ENCODE measurements at places on chromosomes 11 and 22. TPM values are rescaled to one million over a fixed set of nuclear protein-coding genes. Genes with fewer than 3 reads are reported as not detected.

OR8G5 gene
- not detected for total RNA-seq

- no peak for DNase-seq
Measured at GRCh38 chr22:49763696-49764095, 64.0 kb downstream of the BRD1 start.

DNA sequence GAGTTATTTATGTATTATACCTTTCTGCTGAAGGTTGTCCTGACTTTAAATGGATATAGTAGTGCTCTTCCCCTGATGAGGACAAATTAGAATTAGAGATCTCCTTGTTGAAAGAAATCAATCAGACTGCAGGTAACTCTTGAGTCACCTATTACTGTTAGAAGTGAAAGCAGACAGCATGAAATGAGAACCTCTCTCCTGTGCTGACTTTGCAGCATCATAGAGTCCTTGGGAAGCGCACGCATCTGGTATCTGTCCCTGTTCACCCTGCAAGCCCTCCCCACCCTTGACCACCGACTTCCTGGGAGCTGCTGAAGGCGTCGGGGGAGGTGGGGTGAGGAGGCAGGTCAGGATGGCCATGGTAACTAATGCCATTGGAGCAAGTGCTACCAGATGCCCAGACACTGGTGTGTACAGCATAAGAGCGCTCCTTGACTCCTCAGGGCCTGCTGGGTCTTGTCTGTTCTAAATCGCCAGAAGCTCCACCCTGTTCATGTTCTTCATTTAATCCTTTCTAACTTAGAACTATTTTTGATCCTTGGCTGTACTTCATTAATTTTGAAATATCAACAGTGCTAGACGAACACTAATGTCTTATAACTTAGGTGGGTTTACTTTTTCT, 143.9 kb downstream of the WNT7B start:
- DNase-seq, result no peak

DNA sequence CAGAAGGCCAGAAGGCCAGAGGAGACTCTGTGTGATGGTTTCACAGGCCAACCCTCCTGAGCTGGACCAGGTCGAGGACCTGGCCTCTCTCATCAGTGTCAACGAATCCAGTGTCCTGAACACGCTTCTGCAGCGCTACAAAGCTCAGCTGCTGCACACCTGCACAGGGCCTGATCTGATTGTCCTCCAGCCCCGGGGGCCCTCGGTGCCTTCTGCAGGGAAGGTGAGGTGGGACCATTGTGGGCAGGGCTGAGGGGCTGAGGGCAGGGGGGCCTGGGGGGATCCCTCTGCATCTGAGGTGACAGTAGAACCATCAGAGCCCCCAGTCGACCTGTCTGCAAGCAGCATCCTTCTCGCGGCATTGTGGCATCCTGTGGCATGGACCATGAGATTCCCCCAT, 30.3 kb downstream of the MYO18B start:
- no peak for DNase-seq

DNA sequence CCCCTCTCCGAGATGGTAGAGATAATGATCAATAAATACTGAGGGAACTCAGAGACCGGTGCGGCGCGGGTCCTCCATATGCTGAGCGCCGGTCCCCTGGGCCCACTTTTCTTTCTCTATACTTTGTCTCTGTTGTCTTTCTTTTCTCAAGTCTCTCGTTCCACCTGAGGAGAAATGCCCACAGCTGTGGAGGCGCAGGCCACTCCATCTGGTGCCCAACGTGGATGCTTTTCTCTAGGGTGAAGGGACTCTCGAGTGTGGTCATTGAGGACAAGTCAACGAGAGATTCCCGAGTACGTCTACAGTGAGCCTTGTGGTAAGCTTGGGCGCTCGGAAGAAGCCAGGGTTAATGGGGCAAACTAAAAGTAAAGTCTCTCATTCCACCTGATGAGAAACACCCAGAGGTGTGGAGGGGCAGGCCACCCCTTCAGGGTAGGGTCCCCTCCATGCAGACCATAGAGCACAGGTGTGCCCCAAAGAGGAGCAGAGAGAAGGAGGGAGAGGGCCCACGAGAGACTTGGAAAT, 43.2 kb downstream of the IGLL1 start:
- DNase-seq, result no peak

APOA4 gene
- total RNA-seq, result not detected

DNA sequence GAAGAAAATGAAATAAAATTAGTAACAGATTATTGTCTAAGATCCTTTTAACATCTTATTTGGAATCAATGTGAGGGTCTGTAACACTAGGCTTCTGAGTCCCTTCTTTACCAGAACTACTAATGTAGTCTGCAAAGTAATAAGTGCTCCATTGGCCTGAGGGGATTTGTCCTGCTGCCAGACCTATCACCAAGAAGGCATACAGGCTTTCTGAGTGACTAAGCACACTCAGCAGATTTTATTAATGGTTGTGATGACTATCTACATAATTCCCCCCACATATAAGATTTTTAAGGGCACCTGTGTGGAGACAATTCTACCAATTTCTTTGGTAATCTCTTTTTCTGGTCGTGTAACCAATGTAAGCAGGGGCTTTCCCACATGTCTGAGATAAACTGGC, 365.0 kb upstream of the FAT3 start:
- DNase-seq, result no peak

DNA sequence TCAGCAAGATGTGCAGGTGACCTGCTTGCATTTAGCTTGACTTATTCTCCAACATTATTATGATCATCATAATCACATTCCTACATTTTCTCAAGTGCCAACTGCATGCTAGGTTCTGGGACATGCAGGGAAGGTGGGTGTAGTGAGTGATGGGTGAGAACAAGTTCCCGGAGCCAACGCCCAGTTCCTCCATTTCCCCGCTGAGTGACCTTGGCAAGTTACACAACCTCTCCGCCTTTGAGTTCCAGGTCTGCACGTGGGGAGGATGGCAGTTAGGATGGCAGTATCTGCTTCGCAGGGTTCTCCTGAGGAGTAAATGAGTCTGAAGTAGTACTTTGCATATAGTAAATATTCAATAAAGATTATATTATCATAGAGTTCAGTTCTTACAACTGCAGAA, 140.3 kb downstream of the GRIK4 start:
- no peak for DNase-seq

GRCh38 chr22:44955102-44955501, 54.7 kb downstream of the PHF21B start:
- DNase-seq, result no peak

GRCh38 chr11:40227730-40228129, 1231.7 kb downstream of the LRRC4C start:
- DNase-seq, result no peak

GRCh38 chr11:120907971-120908370, 115.9 kb upstream of the TBCEL start:
- no peak for DNase-seq

DNA sequence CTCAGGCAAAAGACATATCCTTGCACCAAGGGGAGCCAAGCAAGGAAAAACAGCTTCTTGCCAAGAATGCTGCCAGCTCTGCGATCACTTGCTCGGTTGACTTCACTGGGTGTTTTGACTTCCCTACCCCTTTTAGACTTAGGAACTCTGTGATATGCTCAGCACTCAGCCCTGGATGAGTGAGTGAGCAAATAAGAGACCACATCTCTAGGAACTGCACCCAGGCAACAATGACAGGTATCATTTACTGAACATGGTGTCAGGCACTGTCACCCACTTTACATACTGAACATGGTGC, 3.7 kb upstream of the IRAG1 start:
- no peak for DNase-seq

TRPC6 gene
- 0.16 TPM for total RNA-seq

- DNase-seq, result no peak
Measured at GRCh38 chr11:33110083-33110482, 51.2 kb downstream of the CSTF3 start.

DNA sequence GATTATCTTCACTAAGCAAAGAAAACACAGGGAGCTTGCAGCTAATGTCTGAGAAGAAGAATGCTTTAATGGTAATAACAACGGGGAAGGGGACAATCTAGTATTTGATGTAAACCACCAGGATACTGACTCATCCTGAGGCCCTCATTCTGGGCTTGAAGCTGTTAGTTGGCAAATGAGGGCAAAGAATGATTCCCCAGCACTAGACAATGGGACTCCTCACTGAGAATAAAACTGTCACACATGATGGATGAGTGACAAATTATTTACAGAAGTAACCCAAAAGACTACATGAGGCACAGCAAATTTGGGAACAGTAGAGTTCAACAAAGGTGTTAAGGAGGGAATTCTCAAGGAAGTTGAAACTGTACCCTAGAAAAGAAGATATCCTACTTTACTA, 76.3 kb downstream of the FAM168A start:
- no peak for DNase-seq

PLEKHA7 gene
- total RNA-seq, result 16.2 TPM

IL18 gene
- 1.9 TPM for total RNA-seq

GRCh38 chr11:15234796-15235195, 120.1 kb downstream of the INSC start:
- no peak for DNase-seq

GRCh38 chr11:20013346-20014066, 146.8 kb downstream of the DBX1 start:
- peak; percentile 40 for DNase-seq

DNA sequence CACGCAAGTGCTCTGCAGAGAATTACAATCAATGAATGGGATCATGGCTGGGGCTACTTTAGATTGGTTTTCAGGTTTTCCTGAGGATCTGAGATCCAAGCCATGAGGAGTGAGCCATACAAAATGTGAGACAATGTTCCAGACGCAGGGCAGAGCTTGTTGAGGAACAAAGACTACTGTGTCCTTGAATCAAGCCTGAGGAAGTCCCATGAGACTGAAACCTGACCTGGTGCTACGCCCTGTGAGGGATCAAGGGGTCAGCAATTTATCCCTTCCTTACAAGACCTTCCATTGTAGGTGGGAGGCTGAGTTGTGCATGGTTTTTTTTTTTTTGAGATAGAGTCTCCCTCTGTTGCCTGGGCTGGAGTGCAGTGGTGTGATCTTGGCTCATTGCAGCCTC, 2.1 kb downstream of the INCENP start:
- DNase-seq, result no peak

YPEL1 gene
- total RNA-seq, result 3.1 TPM

DNA sequence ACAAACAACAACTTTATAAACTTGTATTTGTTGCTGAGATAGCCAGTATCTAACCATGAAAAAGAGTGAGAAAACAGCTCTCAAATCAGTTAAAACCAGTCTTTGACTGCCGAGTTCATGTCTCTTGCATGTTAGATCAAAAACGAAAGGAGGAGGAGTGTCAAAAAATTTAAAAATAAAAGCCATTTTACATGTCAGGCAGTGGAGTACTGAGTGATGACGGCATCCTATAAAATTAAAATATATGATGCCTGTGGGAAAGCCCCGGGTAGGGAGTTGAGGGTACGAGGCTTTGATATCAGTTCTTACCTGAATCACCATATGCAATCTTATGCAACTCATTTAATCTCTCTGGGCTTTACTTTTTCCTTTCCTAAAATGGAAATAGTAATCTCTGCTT, 117.3 kb downstream of the ETS1 start:
- no peak for DNase-seq

- DNase-seq, result no peak
Measured at GRCh38 chr11:24134879-24135589, 361.8 kb upstream of the LUZP2 start.

GRCh38 chr11:111797145-111797581, 31.0 kb upstream of the PPP2R1B start:
- DNase-seq, result no peak

MMP13 gene
- total RNA-seq, result not detected

APOBEC3C gene
- total RNA-seq, result 24.9 TPM

GRCh38 chr11:70771099-70771885, 373.0 kb downstream of the CTTN start:
- no peak for DNase-seq

GRCh38 chr11:14417186-14417585, 58.2 kb upstream of the RRAS2 start:
- DNase-seq, result no peak

LIF gene
- 0.54 TPM for total RNA-seq

GRCh38 chr11:108112057-108112456, 9.3 kb upstream of the ACAT1 start:
- no peak for DNase-seq

DNA sequence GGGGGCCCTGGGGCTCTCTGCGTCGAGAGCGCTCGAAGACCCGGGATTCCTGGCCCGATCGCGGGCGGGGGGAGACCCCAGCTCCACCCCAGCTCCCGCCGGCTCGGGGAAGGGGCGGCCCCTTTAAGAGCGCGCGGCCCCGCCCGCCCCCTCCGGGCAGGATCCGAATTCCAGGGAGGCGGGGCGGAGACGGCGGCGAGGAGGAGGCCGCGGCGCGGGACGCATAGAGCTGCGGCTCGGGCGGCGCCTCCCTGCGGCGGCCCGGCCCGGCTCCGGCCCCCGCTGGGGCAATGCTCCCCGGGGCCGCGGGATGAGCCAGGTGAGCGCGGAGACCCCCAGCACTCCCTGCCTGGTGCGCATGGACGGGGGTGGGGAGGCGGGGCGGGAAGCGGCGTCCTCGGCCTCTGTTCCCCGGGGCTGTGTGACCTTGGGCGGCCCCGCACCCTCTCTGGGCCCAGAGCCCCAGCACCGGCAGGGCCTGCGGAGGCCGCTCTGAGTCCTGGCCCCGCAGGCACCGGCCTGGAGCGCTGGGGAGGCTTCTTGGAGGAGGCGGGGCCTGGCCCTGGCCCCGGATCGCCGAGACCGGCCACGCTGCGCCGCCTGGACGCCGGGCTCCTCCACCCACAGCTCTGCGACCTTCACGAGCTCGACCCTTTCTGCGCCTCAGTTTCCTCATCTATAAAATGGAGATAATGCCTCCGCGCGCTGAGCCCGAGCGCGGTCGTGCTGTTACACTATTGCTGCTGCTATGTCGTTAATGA, 565 bp downstream of the GAS2L1 start:
- peak; percentile 91 for DNase-seq

SFI1 gene
- 5.7 TPM for total RNA-seq

DNA sequence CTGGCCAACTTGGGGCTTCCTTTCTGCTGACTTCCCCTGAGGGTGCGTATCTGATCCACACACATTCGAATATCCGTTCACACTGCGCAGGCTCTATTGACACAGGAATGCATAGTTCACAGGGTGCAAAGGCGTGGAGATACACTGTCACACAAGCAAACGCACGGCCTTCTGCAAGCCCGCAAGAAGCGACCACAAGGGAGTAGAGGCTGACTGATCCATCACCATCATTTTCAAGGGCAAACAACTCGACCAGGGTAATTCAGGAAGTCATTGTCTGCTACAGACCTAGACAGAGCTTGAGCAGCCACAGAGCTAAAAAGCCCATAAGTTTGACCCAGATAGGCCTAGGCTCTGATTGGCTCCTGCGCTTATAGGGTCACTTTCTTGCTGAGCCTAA, 392.3 kb downstream of the MN1 start:
- no peak for DNase-seq

DNA sequence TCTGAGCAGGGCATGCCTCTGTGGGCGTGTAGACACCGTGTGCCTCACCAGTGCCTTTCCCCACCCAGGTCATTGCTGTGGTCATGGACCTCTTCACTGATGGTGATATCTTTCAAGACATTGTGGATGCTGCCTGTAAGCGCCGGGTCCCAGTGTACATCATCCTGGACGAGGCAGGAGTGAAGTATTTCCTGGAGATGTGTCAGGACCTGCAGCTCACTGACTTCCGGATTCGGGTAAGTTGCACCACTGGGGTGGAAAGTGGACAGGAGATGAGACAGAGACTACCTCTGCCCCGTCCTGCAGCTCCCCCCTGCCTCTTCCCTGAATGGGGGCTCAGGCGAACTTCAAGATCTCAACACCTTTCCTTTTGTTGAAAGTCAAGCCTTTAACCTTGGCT, 24.3 kb downstream of the FAM83F start:
- DNase-seq, result no peak

Data from Right ventricle myocardium superior (tissue), 1 donor.